ENCODE measurements at places on chromosomes 16 and 17.

DNA sequence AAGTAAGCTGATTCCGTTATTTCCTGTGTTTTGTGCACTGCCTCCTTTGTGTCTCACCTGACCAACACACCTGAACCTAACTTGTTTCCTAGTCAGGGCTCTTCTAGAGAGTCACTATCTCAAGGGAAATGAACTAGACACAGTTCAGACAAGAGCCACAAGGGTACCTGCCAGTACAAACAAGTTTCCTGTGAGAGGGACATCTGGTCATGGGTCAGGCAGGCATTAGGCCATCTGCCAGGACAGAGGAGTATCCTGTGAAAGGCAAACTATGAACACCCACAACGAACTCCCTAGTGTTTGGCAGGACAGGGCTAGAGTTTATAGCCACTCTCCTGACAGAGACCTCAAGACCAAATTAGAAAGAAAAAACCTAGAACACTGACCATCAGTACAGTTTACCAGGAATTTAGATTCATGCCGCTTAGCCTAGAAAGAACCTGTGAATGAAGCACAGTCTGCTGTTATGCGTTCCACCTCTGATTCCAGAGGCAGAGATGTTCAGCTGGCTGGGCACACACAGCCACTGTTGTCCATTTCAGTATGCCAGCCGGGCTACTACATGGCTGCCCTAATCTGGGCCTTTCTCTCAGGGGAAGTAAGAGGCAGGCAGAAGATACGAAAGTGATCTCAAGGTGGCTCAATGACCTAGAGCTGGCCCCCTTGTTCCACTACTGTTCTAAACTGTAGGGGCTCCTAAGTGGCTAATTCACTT lies 20.7 kb upstream of the GLG1 start:
- DNase-seq = no peak

DNA sequence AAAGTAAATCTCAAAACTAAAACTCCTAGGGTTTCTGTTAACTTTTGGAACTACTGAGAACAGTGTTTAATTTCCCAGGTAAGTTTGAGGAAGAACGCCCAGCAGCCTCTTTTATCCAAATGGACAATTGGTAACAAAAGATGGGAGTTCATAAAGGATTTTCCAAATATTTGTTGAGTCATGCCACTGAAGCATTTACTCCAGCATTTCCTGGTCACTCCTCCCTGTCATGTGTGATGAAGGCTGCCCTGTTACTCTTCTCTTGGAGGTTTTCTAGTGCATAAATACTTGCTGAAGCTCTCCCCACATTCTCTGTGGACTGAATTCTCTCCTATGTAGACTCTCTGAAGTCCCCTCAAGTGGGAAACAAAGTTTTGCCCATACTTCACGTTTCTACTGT lies 16.5 kb downstream of the ZNF75A start:
- no peak for DNase-seq

- DNase-seq = peak; percentile 41
These were observed 10.7 kb upstream of the MEAK7 start for GRCh38 chr16:84514874-84515835.

- DNase-seq = no peak
These were observed 6.8 kb downstream of the HSBP1 start for GRCh38 chr16:83814659-83814985.

- no peak for DNase-seq
These were observed 278.6 kb upstream of the RPL38 start for GRCh38 chr17:73924909-73925186.

DNA sequence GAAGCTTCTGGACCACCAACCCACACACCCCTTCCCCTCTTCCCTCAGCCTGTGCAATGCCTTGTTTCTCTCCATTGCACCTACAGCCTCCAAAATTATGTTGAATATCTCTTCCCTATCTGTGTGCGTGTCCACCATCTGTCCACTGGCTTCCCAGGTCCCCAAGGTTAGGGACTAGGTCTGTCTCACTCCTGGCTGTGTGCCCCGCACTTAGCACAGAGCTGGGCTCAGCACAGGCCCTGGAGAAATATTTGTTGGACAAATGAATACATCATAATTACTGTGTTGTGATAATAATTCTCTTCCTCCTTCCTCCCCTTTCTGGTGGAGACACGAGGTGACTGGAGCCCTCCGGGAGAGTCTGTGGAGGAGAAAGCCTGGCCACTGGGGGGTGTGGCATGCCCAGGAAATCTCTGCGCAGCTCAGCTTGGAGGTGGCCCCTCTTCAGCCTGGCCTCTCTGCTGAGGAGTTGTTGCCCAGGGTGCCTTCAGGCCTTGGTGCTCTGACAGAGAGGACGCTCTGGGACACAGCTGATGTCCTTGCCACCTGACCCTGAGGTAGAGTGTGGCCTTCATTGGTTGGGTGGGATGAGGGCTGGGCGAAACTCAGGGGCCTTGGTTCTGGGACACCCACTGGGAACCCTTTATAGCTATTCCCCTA lies 3.3 kb upstream of the BRD7 start:
- DNase-seq = no peak

DNA sequence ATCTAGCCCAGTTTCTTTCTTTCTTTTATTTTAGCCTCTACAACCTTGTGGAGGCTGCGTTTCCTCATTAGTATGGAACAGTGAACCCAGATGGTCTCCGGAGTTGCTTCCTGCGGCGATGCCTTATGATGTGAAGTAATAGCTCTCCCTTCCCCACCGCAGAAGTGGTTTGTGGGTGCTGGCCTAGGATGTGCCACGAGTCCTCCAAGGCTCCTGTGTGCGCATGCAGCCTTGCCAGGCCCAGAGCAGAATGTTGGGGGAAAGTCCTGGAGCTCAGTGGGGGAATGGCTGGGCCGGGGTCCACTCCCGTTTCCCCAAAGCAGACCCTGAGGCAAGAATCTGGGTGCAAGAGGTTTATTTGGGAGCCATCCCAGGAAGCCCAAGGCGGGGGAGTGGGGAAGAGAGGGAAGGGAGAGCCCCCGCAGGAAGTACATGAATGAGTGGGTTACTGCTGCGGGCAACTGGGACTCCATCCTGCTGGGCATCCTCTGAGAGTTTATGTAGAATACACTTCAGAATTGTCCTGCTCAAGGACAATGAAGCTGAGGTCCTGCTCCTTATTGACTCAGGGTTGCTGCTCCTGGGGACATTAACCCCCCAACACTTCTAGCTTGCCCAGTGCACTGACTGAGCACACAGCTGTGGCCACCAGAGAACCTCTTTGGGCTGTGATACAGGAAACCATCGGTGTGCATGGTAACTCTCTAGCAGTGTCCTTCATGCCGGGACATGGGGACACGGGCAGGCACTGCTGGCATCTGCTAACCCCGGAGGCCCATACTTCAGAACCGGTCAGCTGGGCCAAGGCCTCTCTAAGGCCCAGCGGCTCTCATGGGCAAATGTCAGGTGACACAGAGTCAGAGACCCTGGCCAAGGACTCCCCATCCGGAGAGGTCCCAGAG lies 3.7 kb upstream of the HCRT start:
- DNase-seq = no peak

DNA sequence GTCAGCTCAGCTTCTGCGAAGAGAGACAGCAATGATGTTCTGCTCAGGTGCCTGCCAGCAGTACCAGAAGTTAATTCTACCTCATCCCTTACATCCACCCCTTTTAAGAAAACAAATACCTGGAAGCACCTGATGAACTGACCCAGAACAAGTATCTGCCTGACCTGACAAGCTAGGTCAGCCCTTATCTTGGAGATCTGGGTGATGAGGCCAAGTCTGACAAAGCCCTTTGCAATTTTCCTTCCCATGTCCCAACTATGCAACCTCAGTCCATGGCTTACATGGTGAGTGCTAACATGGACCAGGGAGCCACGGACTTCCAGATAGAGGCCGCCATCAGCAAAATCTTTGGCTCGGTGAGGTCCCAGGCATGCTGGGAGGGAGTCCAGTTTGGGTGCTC lies 3.6 kb downstream of the ACADVL start:
- DNase-seq = no peak

- no peak for DNase-seq
These were observed 72.9 kb downstream of the TNRC6C start for GRCh38 chr17:78031435-78031834.

DNA sequence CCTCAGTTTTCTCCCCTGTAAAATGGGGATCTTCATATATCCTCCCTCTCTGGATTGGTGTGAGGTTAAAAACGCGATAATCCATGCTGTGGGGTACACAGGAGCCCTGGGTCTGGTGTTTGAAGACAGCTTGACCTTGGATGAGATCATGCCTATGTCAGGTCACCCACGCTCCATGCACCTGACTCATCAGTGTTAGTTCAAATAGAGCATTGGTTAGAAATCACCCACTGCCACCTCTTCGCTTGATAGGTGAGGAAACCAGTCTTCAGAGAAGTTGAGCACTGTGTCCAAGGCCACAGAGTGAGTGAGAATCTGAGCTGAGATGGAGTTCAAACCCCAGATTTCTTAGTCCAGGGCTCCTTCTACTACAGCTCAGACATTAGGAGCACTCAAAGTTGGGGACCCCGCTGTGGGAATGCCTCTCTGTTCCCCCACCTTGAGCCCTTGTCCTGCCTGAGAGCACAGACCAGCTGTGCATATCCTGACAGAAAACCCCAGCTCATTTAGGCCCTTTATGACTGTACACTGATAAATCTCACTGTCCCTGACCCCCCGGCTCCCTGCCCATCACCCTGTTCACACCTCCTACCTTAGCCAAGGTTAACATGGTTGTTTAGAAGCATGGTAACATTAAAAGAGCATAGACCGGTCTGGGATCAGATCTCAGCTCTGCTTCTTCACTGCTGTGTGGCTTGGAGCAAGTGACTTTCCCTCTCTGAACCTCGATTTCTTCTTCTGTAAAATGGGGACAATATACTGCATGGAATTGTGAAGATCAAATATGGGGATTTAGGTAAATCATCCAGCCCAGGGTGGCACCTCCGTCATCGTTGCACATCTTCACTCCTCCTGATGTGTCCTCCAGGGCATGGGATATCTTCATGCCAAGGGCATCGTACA lies 22.4 kb upstream of the LGALS9 start:
- no peak for DNase-seq

GRCh38 chr17:37425268-37425667 lies 18.6 kb downstream of the TADA2A start:
- DNase-seq = no peak

- no peak for DNase-seq
These were observed 57.7 kb downstream of the MEAK7 start for GRCh38 chr16:84446596-84447392.

DNA sequence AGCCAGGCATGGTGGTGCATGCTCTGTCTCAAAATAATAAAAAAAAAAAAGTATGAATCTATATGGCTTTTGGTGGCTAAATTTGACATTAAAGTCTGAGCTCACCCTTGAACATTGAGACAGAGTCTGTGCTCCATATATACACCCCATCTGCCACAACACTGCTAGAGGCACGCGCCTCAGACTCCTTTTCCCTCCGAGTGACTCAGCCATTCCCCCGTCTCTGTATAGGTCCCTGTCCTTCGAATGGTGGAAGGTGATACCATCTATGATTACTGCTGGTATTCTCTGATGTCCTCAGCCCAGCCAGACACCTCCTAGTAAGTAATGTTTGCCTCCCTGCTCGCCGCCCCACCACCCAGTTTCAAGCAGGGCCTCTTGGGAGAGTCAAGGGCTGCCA lies 4.5 kb upstream of the EFNB3 start:
- DNase-seq = no peak

DNA sequence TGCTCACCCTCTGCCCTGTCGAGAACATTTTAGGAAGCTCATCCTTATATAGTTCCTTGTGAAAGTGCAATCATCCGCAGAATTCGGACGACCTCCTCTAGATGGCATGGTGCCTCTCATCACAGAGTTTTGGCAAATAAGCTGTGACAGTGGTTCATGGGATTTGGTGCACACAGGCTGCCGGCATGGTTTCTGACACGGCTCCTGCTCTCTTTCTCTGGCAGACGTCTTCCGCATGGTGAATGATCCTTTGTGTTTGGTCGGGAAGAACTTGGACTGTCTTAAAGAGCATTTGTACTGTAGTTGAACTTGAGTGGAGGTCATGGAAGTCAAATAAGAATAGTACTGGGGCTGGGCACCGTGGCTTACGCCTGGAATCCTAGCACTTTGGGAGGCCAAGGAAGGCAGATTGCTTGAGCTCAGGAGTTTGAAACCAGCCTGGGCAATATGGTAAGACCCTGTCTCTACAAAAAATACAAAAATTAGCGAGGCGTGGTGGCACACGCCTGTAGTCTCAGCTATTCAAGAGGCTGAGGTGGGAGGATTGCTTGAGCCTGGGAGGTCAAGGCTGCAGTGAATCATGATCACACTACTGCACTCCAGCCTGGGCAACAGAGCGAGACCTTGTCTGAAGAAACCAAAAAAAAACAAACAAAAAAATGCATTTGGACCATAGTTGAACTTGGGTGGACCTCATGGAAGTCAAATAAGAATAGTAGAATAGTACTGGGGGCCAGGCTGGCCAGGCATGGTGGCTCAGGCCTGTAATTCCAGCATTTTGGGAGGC lies 34.7 kb upstream of the NAT9 start:
- no peak for DNase-seq

GRCh38 chr17:68440526-68440925 lies 16.8 kb downstream of the WIPI1 start:
- DNase-seq = no peak

DNA sequence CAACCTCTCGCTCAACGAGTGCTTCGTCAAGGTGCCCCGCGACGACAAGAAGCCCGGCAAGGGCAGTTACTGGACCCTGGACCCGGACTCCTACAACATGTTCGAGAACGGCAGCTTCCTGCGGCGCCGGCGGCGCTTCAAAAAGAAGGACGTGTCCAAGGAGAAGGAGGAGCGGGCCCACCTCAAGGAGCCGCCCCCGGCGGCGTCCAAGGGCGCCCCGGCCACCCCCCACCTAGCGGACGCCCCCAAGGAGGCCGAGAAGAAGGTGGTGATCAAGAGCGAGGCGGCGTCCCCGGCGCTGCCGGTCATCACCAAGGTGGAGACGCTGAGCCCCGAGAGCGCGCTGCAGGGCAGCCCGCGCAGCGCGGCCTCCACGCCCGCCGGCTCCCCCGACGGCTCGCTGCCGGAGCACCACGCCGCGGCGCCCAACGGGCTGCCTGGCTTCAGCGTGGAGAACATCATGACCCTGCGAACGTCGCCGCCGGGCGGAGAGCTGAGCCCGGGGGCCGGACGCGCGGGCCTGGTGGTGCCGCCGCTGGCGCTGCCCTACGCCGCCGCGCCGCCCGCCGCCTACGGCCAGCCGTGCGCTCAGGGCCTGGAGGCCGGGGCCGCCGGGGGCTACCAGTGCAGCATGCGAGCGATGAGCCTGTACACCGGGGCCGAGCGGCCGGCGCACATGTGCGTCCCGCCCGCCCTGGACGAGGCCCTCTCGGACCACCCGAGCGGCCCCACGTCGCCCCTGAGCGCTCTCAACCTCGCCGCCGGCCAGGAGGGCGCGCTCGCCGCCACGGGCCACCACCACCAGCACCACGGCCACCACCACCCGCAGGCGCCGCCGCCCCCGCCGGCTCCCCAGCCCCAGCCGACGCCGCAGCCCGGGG lies 1.3 kb downstream of the FOXC2 start:
- DNase-seq = no peak

- DNase-seq = peak; percentile 71
These were observed 28.8 kb downstream of the MPP2 start for GRCh38 chr17:43878260-43879175.

GRCh38 chr17:9350080-9350479 lies 225.5 kb downstream of the STX8 start:
- DNase-seq = no peak

DNA sequence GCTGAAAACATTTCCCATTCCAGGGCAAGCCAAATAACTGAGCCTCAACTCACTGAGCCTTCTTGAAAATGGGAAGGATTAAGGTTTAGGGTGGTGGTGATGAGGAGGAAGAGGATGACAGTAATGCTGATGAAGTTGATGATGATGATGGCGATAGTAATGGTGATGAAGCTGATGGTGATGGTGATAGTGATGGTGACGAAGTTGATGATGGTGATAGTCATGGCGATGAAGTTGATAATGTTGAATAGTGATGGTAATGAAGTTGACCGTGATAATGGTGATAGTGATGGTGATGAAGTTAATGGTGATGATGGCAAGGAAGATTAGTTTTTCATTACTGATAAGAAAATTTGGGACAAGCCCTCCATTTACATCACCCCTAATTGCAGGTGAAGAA lies 285.8 kb upstream of the DYNLRB2 start:
- DNase-seq = no peak
